ENCODE measurements at places on chromosomes 3 and 15.

DNA sequence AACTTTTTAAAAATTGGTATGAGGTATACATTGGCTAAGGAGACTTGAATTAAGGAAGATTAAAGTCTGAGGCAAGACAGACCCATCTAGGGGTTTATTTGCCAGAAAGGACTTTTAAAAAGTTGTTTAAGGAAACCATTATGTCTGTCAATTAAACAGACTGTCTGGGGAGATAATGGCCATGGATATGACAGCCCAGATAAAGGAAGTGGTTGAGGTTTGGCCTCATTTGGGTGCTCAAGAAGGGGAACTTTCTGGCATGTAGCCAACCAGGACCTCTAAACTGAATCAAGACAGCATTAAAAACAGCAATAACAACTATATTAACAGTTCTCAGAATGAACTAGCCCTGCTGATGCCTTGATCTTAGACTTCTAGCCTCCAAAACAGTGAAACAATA lies 9.9 kb upstream of the CD200R1L start:
- no peak for DNase-seq

DNA sequence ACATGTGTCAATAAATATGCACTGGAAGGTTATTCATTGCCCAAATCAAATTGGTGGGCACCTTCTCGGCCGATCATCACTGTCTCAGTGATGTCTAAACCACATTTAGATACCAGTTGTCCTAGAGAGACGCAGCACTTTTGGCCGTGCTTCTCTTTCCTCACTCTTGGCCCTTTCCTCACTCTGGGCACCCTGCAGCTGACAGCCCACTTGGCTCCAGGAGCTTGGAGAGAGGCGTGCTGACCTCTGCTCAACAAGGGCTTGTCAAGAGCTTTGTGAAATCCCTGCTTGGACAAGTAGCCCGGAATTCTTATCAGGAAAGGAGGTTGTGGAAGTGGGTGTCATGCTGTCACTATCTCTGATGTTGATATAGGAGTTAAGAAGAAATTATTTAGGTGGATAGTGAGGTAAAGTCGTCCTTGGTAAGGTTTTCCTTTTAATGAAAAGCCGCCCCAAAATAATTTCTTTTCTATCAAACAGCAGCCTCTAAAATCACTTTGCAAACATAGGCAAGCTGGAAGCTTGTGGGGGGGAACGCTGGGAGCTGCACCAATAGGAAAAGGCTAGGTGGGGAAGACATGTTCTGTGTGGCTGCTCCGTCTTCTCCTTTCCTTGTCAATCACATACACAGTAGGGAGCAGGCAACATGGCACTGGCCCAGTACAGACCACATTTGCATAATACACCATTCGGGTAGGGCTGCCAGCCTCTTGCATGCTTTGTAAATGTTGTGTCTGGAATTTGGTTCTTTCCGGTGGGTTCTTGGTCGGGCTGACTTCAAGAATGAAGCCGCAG lies 126.8 kb upstream of the UBE3A start:
- DNase-seq = no peak

GRCh38 chr3:112273536-112273935 lies 20.5 kb downstream of the SLC9C1 start:
- no peak for DNase-seq

DNA sequence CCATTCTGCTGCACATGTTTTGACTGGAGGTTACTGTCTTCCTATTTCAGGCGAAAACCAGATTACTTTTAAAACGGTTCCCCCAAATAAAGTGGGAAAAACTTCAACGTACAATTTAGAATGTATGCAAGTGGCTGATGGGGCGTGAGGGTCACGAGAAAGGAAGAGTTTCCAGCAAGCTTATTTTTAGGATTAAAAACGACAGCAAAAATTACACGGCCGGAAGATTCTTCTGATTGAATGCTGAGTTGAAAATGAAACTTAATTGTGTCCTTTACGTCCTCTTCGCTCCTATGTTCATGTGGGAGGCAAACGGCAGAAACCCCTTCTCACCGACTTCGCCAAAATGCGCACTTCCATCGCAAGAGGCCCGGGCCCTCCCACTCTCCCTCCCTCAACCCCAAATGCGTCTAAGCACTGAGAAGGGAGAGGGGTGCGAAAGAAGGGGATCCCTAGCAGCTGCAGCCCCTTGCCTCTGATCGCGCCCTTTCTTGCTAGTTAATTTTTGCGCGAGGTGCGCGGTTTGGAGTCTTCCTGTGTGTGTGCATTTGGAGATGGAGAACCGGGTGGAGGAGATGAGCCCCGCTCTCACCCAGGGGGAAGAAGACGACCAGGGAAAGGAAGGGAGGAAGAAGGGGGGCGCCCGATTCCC lies 656 bp downstream of the CD47 start:
- DNase-seq = peak; percentile 69

DNA sequence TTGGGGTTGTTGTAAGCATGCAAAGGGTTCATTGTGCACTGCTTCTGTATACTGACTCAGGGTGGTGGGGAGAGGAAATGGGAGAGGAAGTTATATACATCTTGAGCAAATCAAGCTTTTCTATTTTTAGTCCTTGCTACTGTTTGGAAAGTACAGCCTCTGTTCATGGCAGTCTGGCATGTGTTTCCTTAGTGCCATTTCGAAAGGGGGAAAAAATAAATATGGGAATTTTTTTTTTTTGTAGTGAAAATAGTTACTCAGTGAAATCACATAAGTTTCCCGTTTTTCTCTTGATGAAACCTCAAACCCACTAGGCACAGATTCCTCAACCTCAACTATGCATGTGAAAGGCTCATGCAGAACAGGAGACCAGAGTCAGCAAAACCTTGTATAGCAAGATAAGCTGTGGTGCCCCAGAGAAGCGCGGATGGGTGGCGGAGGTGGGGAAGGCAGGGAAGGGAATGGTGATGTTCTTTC lies 353.3 kb downstream of the LPP start:
- DNase-seq = no peak

DNA sequence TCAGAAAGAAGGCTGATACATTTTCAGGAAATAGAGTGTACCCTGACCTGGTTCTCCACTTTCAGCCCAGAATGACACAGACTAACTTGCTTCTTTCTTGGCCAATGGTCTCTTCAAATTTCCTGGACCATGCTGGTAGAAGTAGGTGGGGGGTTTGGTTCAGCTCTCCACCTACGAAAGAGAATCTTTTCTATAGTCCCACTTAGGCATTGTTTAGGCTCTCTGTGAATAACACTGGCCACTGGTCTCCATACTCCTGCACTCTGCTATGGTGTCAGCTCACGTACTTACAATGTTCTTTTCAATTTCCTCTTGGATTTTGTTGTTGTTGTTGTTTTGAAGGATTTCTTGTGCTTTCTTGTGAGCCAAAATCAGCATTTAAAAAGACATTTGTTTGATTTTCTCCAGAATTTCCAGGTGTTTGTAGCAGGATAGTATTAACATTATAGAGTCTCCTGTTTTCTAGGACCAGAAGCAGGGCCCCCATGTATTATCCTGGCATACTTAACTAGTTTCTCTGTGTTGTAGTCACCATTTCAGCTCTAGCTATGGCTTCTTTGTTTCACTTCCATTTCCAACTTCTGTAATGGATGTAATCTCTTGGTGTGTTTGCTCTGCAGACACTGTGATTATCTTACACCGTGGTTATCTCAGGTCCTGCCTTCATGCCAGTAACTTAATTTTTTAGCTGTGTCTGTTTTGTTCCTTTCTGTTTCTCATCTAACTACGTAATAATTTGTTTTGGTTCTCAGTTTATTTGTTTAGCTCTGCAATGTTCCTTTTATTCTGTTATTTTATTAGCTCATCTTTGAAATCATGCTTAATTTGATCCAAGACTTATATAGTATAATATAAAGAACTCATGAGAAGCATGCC lies 61.4 kb downstream of the CHRNA7 start:
- DNase-seq = no peak

GRCh38 chr3:11172096-11172690 lies 17.9 kb downstream of the HRH1 start:
- no peak for DNase-seq

DNA sequence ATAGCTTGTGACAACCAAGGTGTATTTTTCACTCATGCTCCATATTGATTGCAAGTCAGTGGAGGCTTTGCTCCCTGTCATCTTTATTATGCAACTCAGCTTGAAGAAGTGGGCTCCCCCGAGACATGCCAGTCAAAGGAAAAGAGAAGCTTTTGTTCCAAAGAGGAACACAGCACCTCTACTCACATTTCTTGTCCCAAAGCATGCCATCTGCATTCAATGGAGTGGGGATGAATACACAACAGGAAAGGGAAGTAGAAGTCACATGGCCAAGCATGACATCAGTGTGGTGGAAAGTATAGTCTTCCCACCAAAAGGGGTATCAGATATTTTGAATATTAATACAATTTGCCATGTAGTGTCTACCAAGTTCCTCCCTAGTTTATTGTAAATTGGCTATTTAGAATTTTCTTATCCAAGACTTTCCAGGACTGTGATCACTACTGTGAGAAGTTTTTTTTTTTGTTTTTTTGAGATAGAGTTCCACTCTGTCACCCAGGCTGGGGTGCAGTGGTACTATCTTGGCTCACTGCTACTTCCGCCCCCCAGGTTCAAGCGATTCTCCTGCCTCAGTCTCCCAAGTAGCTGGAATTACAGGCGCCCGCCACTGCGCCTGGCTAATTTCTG lies 114.5 kb downstream of the GMPS start:
- DNase-seq = no peak

DNA sequence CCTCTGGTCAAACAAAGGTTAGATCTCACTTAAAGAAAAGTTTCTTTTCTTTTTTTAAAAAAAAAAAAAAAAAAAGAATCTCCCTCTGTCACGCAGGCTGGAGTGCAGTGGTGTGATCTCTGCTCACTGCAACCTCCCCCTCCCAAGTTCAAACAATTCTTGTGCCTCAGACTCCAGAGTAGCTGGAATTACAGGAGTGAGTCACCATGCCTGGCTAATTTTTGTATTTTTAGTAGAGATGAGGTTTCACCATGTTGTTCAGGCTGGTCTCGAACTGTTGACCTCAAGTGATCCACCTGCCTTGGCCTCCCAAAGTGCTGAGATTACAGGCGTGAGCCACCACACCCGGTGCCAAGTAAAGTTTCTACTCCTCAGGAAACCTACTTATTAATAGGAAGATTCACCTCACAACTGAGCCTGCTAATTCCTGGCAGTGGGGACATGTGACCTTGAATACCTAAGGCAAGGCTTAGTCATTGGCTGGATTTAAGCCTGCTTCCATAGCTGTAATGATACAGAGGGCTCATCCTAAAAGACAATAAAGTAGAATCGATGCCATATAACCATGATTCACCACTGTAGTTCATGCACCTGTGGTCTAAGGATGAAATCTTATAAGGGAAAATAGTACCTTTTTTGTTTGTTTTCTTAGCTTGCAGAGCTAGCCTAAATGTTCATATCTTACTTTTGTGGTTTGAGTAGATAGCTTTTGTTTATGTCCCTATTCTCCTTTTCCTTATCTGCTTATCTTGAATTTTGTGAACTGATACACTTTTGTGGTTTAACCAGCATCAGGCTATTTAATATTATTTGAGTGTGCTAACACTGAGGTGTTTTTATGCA lies 24.8 kb upstream of the RBMS3 start:
- DNase-seq = no peak

- DNase-seq = no peak
Observed at GRCh38 chr3:137760341-137761098, 3.6 kb upstream of the SOX14 start.

DNA sequence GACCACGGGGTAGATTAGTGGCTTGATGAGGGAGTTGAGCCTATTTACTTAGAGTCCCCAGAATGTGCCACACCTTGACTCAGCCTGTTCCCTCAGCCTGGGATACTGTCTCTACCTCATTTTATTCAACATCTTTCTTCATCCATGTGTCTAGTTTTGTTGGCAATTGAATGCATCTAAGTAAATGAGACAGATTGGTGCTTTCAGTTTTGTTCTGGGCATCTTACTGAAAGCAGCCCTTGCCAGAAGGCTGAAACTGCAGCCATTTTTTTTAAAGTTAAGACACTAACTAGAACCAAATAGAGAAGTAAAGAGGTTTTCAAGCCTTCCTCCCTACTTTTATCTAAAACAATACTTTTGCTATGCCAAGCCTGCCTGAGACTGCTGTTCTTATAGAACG lies 246.8 kb downstream of the SLCO3A1 start:
- no peak for DNase-seq

DNA sequence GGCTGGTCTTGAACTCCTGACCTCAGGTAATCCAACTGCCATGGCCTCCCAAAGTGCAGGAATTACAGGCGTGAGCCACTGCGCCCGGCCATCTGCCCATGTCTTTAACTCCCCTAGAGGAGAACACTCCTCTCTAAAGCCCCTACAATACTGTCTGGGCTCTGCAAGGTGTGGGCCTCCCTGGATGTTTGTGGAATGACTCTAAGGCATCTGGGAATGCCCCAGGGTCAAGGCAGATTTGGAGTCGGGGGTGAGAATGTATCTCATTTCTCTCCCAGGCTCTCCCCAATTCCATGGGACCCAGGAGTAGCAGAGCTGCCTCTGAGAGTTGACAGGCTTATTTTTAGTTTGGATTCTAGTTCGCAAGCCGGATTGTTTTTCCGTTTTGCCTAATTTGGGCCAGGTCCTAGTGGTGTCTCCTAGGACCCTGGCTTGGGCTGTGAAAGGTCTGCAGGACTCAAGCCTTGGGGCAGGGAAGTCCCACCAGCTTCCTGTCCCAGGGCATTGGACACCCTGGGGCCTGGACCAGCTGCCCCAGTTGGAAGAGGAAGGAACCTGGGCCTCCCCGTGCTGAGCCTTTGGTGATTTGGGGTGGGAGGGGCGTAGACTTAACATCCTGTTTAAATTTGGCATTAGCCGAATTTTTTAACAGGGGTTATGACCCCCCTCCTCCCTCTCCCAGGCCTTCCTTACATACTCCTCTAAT lies 53.5 kb downstream of the MAGEF1 start:
- no peak for DNase-seq

GRCh38 chr15:36659917-36660316 lies 80.5 kb downstream of the CDIN1 start:
- DNase-seq = no peak

DNA sequence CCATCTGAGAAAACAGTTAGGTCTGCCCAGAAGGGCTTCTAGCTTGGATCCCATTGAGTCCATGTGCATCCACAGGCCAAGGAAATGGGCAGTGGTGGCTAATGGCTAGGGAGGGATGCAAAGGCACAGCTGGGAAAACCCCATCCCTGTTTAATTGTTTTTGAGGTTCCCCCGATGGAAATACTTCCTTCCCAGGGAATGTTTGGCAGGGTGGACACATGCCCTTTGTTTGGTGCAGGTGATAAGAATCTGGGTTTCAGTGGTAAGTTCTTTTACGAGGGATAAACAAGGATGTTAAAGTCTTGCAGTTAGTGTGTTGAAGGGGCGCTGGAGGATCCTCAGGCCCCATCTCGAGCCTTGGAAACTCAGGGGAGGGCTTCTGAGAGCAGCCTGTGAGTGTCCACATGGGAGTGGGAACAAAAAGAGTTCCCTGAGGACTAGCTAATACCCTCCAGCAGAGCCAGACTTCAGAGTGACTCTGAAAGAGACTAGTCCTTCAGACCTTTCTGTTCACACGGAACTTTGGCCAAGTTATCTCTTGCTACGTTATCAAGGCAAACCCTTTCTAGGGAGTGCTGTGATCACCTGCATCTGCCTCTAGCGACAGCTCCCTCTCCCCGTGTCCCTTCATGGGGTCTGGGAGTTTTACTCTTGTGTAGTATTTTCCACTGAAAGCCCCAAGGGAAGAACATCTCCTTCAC lies 17.4 kb downstream of the PTPRG start:
- DNase-seq = no peak
